Coronary artery (tissue), 2 donors: ENCODE measurements at places on chromosomes 16 and 17.

DNA sequence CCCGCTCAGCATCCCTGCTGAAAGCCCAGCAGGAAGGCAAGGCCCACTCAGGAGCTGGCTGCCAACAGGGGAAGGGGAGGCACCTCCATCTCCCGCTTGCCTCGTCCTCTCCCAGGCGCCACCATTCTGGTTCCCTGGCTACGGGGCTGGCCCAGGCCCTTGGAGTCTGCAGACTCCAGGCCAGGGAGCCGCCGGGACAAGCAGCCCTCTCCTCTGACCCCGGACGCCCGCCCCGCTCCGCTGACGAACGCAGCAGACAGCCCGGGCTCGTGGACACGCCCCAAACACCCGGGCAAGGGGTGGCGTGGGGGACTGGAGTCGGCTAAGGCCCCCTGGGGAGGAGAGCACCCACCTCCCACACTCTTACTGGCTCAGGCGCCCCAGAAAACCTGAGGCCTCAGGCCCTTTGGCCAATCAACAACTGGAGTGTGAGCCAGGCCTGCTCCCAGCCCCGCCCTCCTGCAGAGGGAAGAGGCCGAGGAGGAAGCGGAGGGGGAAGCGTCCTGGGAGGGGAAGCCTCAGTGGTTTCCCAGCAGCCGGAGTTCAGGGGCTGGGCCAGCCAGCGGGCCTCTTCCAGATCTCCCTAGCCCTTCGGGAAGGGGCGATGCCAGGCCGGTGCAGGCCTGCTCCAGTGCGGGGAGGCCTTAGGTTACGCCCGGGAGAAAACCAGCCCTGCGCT, 4.2 kb downstream of the MNT start:
- peak; percentile 99 for DNase-seq

- no peak for DNase-seq
Measured at GRCh38 chr17:68053231-68054013, 17.9 kb downstream of the KPNA2 start.

- peak; percentile 59 for DNase-seq
Measured at GRCh38 chr16:35746281-35746962, 2287.0 kb downstream of the TP53TG3F start.

DNA sequence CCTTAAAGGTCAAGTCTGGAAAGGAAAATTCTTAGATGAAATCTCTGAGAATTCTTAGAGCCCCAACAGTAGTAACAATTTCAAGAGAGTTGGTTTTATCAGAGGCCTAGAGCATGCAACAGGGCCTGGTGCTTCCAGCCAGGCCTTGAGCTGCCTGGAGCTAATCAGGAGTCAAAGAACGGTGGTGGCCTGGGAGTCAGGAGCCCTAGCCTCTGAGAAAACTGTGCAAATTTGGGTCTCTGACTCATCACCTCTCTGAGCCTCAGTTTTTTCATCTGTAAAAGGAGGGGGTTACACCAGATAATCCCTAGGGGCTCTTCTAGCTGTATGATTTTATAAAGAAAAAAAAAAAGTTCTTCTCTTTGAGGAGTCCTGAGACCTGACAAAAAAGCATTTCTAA, 227.3 kb upstream of the RPL38 start:
- DNase-seq, result no peak

DNA sequence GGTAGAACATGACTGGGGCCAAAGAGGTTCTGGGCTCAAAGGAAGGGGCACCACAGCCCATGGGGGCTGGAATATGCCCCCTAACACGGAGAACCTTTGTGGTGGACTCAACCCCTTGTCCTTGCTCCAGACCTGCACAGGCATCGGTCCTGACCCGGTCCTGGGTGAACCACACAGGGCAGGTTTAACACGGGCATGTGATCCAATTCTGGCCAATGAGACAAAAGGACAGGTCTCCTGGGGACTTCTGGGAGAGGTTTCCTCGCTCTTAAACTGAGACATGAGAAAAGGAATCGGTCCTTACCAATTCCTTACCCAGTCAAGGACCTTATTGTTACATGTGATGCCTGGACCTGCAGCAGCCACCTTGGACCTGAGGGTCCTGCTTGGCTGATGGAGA, 3.7 kb downstream of the DOC2B start:
- no peak for DNase-seq

DNA sequence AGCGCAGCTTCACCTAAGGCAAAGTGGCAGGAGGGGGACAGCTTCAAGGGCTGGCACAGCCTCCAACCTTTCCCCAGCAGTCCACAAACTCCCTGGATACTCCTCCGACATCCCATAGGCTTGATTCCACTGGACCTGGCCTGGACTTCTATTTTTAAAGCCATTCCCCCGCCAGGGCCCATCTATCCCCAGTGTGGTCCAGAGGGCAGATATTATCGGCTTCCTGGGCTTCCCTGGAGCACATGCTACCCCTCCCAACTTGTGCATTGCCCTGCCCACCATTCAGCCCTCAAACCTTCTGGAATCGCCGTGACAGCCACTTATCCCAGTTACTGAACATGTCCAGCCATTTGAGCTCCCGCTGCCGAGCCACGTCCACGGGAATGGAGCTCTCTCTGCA, 5.1 kb downstream of the TBC1D10B start:
- DNase-seq, result no peak

- DNase-seq, result no peak
Measured at GRCh38 chr16:3459401-3460090, 16.1 kb downstream of the NAA60 start.

- no peak for DNase-seq
Measured at GRCh38 chr17:17851103-17852002, 14.6 kb upstream of the SREBF1 start.

DNA sequence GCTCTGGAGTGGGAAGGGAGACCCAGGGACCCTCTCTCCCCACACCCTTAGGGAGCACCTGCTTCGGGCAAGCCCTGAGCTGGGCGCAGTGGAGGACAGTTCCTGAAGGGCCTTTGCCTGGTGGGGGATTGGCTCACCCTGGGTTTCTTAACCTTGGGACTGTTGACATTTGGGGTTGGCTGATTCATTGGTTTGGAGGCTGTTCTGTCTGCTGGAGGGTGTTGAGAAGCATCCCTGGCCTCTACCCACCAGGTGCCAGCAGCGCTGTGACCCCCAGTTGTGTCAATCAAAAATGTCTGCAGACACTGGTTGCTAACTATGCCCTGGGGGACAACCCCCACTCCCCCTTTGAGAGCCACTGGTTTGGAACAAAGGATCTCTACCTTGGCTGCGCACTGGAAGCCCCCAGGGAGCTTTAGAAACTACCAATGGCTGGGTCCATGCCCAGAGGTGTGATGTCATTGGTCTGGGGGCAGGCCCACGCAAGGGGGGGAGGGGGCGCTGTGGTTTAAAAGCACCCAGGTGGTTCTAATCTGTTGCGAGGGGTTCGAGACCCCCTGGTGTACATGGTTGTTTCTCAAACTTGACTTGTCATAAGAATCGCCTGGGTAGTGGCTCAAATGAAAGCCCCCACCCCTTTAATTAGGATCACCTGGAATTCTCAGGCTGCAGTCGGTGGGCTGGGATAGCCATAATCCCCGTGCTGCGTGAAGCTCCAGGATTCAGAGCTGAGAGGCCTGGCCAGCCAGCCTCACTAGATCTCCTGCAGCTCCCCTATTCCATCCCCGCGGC, 151.9 kb upstream of the GSE1 start:
- DNase-seq, result no peak

GRCh38 chr17:73754886-73755400, 110.7 kb upstream of the SDK2 start:
- no peak for DNase-seq

DNA sequence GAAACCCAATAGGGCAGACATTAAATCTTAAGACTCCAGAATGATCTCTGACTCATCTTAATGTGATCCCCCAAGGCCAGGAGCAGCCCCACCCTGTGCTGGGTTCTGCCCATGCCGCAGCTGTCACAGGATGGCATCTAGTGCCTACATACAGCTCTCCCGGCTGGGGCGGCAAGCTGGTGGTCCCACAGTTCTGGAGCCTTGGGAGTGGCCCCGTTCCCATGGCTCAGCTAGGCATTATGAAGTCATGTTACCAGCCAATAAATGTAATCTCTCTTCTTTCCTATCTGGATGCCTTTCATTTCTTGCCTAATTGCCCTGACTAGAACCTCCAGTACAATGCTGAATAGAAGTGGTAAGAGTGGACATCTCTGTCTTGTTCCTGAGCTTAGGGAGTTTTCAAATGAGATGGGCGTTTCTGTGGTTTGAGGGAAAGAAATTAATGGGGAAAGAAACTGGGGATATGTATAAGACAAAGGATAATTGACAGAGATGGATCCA, 95.7 kb upstream of the DNAH17 start:
- DNase-seq, result peak; percentile 62

DNA sequence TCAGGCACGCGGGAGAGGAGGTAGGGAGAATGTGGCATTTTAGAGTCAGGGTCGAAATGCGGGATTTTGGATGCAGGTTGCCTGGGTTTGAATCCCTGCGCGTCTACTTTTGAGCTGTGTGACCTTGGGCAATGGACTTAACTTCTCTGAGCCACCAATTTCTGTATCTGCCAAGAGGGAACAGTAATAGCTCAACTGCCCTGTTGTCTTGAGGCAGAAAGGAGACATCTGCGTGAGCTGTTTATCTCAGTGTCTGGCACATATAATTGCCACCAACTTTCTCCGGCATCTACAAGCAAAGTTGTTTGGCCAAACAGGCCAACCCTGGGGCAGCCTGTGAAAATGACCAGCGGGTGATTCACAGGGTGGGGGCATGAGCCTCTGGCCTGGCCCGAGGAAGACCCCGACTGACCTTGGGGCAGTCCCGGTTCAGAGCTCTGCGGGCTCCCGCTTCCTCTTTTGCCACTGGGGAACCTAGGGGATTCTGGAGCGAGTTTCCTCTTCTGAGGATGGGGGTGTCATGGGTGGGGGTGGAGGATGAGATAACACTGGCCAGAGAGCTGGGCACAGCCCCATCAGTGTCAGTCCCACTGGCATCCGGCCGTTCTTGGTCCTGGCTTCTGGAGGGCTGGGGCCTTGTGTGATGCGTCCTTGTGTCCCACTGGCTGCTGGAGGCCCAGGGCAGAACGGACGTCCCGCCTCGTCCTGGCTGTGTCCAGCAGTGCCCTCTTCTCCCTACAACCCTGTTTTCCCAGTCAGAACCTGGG, 1.3 kb downstream of the SNN start:
- DNase-seq, result no peak

DNA sequence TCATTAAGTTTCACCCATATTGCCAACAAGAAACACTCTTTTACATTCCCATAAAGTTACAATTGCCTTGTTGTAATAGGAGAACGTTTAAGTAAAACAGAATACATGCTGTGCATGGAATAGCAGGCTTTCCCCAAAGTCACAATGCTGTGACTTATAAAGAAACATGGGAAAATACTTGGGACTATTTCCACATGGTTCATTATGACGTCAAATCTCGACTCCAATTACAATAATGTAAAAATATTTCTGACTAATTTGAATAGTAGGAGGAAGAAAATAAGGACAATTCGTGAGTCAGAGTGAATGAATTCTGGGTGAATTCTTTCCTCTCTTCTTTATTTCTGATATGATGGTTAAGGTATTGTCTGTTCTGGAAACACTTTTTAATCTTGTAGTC, 52.8 kb downstream of the CDH11 start:
- no peak for DNase-seq

DNA sequence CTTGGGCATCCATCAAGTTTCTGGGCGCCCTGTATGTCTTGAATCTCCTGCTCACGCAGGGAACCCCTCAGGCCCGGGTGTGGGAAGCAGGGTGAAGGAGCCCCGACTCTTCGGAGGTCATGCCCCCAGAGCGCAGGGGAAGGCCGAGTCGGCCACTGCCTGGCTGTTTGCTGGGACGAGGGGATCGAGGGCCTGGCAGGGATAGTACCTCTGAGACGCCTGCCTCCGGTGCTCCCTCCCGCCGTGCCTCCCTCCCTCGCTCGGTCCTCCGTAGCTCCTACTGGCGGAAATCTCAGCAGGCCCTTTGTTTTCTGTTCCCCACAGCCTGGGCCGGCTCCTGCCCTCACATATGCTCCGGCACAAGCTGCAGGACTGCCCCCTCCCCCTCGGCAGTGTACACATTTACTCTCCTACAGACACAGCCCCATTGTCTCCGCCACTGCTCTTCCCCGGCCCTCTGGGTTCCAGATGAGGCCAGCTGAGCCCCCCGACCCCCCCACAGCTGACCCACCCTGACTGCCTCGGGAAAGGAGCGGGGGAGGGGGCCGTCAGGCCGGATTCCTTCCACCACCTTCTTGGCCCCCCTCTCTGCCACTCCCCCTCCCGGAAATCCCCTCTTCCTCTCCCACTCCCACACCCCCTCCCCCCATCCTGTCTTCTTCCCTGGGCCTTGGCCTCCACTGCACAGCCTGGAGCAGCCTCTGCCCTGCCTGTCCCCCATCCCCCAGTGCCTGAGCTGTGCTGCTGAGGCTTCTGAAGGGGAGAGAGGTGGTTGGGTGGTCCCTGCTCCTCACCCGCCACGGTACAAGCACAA, 1.4 kb downstream of the TRAF4 start:
- DNase-seq, result no peak

DNA sequence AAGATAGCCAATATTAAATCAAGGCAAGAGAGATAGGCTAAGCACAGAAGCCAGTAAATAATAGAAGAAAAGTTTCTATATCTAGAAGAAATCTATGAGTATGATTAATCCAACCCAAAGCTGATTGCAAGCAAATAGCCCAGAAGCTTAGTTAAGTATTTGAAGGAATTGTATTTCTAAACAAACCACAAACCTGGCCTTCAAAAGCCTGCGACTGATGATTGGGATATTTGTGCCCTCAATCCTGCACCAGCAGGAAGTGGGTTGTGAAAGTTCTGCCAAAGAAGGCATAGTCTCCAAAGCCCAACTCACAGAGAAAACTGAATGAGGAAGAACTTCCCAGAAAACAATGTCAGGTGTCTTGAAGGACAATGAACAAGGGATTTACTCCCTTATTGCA, 114.5 kb upstream of the C17orf78 start:
- DNase-seq, result no peak

DNA sequence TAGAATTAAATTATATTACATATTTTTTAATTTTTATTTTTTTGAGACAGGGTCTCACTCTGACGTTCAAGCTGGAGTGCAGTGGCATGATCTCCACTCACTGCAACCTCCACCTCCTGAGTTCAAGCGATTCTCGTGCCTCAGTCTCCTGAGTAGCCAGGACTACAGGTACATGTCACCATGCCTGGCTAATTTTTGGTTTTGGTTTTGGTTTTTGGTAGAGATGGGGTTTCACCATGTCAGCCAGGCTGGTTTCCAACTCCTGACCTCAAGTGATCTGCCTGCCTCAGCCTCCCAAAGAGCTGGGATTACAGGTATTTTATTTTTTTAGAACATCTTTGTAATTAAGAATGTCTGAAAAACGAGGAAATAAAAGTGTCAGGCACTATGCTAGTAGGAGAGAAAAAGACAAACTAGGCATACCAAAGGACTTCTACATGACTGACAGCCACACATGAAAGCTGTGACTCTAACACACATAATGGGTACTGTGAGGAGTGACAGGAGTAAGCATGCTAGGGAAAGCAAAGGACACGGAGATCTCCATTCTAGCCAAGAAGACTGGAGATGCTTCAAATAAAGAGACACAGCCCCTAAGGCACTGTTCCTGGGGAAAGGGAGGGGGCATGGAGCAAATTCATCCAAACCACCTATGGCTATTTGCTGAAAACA, 7.3 kb downstream of the GNA13 start:
- no peak for DNase-seq

- no peak for DNase-seq
Measured at GRCh38 chr17:77124192-77124889, 16.4 kb upstream of the SEC14L1 start.
